Esophagus squamous epithelium (tissue), 5 donors: ENCODE measurements at places on chromosomes 1 and 21. TPM values are rescaled to one million over a fixed set of nuclear protein-coding genes. Genes with fewer than 3 reads are reported as not detected.

DNA sequence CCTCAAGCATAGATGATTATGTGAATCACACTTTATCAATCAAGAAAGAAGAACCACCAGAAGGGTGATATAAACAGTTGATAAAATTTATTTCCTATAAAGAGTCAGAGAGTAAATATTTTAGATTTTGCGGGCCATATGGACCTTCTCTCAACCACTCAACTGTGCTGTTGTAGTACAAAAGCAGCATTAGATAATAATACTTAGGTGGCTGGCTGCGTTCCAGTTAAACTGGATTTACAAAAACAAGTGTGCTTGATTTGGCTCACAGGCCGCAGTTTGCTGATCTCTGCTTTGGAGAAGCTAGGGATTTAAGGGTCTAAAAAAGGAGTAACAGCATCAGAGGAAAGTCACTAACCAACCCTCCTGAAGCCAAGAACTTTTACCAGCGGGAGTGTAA, 1406.0 kb downstream of the KCNT2 start:
- no peak for DNase-seq

DNA sequence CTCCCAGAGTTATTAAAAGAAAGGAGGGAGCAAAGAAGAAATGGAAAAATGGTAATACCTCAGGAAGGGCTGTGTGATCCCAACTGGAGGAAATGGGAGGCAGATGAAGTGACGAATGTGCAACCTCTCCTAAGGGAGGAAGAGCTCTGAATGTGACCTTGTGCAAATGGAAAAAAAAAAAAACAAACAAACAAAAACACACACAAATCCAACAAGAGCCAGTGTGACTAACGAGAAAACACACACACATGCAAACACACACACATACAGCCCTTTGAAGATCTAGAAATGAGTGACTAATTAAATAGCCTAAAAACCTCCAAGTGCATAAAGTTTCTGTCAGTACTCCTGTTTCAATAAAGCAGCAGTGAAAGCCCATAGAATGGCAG, 49.0 kb downstream of the CCN1 start:
- no peak for DNase-seq

SLAMF9 gene
- total RNA-seq: 0.99 TPM

DNA sequence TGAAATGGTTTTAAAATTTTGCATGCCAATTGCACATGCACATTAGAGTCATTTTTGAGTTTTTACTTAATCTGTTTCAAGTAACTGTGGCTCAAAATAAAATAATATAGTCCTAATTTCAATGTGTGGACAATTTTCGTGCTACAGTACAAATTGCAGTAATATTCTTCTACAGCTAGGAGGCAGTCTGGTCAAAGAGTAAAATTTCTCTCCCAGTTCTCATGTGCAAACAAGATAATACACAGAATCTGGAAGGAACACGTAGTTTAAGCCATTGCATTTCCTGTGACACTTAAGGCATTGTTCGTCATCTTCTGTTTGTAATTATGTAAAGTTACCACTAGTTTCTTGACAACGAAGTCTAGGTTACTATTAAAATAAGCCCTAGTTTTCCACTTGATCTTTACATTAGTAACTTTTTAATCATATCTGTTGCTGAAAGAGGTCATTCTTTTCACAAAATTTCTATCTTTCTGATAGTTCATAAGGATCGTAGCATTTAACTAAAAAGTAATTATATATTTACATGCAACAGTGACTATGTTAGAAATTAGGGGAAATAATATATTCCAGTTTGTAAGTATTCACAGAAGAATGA, 28.9 kb downstream of the ODR4 start:
- DNase-seq: no peak

PDE4B gene
- total RNA-seq: 0.08 TPM

GRCh38 chr1:147600119-147601111, 59.1 kb downstream of the BCL9 start:
- peak; percentile 51 for DNase-seq

FCGR1A gene
- not detected for total RNA-seq

IVL gene
- 224 TPM for total RNA-seq

DNA sequence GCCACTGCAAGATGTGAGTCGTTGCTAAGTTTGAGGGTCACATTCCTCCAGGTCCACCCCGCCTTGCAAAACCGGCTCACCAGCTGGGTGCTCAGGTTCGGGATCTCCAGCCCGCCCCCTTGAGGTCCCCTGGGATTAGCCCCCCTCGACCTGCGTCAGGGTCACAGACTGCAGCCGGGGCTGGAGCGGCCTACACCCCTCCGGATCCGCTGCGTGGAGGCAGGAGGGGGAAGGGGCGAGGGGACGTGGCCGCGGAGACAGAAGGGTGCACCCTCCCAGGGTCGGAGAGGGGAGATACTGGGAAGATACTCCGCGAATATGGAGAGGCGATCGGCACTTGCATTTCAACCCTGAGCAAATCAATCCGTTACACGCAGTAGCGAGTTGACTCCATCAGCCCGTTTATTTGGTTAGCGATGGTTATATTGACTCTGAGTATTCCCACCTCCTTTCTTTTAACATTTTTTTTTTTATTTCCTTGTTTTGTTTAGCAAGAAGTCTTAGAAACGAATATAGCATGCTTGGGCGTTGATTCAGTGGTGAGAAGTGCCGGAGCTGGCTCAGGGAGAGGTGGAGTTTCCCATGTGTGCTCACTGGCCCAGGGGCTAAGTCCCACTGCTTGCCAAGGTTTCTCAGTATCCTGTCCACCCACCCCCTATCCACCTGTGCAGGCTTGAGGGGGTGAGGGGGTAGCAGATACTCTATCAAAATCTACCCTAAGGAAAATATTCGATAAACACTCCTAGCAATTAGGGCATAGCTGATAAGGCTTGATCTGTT, 997 bp downstream of the IFNAR2 start:
- DNase-seq: no peak

- DNase-seq: no peak
Measured at GRCh38 chr1:1435106-1435903, at the start of gene VWA1. VWA1 (plus strand) TSS chr1:1435690; CDS start chr1:1435749, 59 bp downstream.

RIPK4 gene
- total RNA-seq: 80.5 TPM

PADI2 gene
- total RNA-seq: 0.57 TPM

DNA sequence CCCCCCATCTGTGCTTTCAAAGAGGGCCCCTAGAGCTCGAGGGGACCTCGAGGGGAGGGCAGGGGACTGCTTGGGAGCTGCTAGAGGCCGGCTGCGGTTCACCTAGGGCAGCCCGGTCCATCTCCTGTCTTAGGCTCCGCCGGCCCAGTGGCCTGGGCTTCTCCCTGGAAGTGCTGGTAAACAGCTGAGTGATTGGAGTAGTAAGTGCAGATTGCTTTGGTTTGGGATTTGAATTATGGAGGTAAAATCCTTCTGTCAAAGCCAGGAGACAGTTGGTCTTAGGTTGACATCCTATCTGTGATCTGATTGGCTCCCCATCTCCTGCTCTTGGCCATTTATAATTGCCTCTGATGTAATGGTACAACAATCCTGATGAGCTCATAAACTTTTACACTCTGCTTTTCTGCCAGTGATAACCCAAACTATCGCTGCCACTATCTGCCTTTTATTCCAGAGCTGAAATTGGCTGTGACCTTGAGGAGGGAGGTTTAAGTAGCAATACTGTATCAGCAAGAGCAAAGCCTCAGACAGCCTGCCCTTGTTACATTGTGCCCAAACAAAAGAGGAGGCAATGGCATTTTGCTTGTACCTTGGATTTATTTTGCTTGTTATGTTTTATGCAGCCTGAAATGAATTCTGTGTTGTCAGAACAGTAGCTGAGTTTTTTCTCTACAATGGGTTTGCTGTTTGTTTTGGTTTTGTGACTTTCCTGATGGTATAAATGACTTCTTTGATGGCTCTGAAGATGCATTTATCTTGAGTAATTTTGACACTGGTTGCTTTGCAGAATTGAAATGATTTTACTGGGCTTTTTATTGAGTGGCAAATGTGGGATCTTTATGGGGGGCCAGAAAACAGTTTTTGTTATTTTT, 2.4 kb downstream of the ARID1A start:
- no peak for DNase-seq

DNA sequence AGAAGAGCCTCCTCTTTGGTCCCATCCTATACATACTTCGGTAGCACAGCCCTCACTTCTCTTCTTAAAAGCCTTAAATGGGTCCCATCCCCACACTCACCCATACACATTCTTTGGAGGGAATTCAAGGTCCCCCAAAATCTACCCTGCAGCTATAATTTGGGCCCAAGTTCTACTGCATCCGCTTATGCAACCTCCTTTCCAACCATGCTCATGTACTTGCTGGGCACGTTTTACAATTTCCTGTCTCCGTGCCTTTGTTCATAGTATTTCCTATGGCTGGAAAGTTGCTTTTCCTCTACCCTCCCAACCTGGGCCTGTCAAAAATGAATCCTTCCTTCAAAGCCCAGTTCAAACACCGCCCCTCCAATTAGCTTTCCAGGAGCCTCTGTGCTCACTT, 99.7 kb downstream of the SLC45A1 start:
- DNase-seq: no peak

GRCh38 chr21:31872452-31873274, at the start of gene HUNK:
HUNK (plus strand) TSS chr21:31873020; CDS start chr21:31873675, 655 bp downstream.
- no peak for DNase-seq

DNA sequence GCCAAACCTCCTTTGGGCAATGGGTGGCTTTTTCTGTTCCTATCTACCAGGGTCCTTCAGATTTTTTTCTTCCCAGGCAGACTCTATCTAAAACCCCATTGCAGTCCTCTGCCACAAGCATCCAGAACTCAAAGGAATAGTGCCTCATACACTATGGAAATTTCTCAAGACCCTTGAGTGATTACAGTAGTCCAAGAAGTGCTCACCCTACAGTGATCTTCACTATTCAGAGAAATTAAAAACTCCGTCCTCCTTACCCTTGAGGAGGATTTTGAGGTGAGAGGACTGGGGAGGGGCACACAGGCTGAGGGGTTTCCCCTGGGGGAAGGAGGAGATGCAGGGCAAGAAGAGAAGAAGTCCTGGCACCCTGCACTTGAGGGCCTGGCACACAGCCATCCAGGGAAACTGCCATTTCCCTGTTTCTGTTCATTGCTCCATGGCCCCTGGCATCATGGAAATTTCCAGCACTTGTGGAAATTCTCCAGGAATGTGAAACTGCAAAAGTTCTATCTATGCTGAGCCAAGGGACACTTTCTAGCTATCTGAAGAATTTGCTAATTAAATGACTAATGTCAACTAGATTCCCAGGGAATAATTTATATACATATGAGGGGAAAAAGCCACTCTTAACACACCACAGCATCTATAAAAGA, 102.5 kb upstream of the ATP1B1 start:
- no peak for DNase-seq

GRCh38 chr1:6392809-6393399, 663 bp downstream of the ACOT7 start:
- no peak for DNase-seq

GRCh38 chr1:153362187-153362775, 4.6 kb downstream of the S100A9 start:
- DNase-seq: no peak
